ENCODE measurements at places on chromosomes 6 and 20.

DNA sequence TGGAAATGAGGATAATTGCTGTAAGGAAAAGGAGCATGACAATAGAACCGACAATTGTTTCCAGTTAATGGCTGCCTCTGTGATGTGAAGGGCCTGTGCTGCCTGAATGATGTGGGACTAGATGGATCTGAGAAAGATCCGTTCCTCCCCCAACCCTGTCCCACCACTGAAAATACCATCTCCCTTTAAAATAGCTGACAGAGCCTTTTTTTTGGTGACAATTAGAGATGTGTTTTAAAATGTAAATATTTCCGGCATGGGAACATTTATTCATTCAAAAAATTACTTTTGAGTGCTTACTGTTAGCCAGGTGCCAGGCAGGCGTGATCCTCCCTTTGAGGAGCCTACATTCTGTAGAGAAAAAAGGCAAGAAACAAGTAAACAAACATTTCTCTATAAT, 72.4 kb upstream of the SUPT3H start:
- no peak for DNase-seq

DNA sequence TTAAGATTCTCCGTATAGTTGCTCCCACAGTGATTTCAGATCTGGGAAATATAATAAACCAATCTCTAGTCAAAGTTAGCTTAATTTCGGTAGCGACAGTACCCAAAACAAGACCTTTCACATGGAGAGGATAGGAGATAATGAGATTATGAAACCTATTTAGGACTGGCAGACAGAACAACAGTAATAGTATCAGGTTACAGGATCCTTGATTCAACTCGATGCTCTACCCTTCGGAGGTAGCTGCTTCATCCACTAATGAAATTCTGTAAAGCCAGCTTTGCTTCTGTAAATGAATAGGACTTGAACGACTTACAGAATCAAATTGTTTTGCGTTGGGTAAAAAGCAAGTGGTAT, 534 bp upstream of the AKIRIN2 start:
- DNase-seq: no peak

- DNase-seq: peak; percentile 29
Observed at GRCh38 chr20:50980851-50981713, 22.5 kb downstream of the MOCS3 start.

DNA sequence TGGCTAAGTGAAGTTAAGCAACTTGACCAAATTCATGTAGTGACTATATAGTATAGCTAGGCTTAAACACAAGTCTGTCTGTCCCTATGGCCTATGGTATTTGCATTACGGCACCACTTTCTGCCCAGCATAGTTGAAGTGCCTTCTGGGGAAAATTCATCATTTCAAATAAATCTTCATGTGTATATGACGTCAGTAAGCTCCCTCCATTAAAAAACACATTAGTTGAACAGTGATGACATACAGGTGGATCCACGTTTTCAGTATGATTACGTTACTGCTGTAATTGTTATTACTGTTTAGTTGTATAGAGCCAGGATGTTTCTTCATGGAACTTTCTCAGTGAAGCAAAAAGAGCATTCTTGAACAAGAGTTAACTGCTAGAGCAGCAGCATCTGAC, 96.2 kb downstream of the TENT5A start:
- DNase-seq: no peak

DNA sequence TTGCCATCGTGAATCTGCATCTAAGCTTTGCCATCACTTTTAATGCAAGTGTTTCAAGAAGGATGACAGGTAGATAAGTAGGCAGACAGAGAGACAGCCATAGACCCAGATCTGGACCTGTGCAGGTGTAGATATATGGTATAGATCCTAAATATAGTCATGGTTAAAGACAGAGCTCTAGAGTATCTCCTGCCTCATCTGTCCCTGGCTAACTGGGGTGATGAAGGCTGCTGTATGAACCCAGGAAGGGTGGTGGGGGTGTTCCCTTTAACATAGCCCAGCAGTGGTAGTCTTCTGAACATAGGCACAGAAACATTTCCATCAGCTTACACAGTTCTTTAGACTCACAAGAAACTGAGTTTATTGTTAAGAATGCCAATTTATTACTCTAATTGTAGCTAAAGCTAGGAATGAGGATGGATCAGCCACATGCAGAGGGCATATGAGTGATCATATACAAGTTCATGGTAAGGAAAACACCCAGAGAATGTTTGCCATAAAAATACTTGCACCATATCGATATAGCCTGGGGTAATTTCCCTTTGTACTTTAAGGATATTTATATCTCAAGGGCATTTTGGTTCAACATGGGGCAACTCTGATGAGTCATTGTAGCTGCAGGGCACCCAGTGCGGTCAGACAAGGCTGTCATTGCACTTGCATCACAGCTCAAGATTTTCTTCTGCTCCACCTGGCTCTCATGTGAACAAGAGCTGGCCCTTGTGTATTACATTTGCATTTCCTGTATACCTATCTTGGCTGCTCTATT, 587.2 kb downstream of the EPM2A start:
- DNase-seq: no peak

DNA sequence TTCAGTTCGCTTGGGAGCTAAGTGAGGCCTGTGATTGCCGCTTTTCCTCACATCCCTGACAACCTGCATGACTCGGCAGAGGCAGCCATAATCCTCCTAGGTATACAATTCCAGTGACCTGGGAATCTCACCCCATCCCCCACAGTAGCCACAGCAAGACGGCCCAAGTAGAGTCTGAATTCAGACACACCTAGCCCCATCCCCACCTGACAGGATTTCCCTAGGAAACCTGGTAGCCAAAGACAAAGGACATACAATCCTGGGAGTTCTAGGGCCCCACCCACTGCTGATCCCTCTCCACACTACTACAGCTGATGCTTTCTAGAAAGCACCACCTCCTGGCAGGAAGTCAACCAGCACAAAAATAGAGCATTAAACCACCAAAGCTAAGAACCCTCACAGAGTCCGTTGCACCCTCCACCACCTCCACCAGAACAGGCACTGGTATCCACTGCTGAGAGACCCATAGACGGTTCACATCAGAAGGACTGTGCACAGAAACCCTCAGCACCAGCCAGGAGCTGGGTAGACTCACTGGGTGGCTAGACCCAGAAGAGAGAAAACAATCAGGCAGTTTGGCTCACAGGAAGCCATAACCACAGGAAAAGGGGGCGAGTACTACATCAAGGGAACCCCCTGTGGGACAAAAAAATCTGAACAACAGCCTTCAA, 17.9 kb upstream of the RUNX2 start:
- DNase-seq: no peak

- DNase-seq: no peak
Observed at GRCh38 chr6:46815130-46815529, 21.9 kb downstream of the MEP1A start.

DNA sequence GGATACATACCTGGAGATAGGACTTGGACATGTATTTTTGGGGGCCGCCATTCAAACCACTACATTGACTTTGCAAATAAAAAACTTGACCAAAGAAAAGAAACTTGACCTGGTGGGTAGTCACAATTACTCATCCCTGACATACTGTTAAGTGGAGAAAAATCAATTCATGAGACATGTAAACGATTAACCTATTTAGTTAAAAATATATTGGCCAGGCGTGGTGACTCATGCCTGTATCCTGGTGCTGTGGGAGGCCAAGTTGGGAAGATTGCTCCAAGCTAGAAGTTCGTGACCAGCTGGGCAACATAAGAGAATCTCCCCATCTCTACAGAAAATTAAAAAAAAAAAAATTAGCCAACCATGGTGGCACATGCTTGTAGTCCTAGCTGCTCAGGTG, 2.5 kb upstream of the SRSF12 start:
- no peak for DNase-seq

DNA sequence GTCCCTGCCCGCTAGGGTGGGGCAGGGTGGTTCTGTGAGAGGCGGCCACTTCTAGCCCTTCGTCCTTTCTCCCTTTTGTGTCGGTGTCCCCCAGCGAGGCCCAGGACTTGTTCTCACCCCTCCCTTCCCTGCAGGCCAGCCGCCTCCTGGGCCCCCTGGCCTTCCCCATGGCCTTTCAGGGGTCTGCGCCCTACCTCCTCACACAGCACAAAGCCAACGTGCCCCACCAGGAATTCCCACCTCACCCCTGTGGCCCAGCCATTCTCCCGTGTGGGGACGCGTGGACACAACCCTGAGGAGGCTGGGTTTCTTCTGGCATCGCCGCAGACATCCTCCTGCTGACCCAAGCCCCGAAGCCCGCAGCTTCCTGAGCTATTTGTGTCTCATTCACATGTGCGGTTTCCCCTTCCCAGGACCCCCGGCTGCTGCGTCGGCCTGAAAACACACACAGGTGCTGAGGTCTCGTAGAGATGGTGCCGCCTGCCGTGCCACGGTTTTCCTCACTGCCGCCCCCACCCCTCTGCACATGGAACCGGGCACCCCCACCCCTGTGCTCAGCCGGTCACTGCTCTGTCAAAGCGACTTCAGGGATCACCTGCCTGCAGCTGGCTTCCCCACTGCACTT, 375.8 kb downstream of the CDH4 start:
- no peak for DNase-seq

GRCh38 chr20:1002682-1003561, 811 bp upstream of the RSPO4 start:
- no peak for DNase-seq

GRCh38 chr20:12049125-12049524, 131.4 kb downstream of the BTBD3 start:
- DNase-seq: no peak

- DNase-seq: no peak
Observed at GRCh38 chr6:62285612-62286469, at the start of gene KHDRBS2. Gene KHDRBS2 (minus strand): TSS chr6:62286225.

- DNase-seq: no peak
Observed at GRCh38 chr6:162864911-162865310, 137.1 kb downstream of the PACRG start.
